AG20443 (cell line): ENCODE measurements at places on chromosomes 3 and 15.
A peak's percentile ranks its signal among the peaks of the same experiment; 100 is the strongest.

GRCh38 chr3:134824791-134825190, 29.7 kb downstream of the EPHB1 start:
- DNase-seq: no peak

DNA sequence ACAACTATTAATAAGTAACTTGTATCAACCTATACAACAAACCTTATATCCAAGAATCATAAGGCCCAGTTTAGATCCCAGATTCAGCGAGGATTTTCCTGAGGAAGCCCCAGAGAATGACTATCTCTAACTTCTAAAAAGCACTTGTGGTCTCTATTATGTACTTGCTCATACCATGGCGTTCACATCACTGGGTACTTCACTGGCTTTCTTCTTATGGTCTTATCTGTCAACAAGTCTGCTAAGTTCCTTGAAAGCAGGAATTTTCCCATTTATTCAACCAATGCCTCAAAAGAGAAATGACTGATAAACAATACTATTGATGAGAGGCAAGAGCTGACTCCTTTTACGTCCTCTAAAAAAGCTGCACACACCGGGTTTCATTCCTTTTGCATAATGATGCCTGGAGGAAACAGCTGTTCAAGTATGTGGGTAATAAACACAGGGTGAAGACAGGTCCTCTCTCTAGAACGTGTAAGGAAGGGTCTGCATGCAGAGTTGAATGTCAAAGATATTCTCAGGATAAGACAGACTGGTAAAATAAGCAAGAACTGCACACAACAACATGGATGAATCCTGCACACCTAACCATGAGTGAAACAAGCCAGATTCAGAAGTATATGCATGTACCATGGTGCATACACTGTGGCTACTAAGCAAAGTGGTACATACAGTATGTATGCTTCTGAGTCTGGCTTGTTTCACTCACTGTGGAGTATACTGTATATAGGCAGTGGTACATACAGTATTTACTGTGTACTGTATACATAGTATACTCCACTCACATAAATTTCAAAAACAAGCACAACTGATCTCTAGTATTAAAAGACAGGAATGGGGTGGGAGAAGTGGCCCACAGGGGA, 408.7 kb downstream of the SHQ1 start:
- DNase-seq: no peak

DNA sequence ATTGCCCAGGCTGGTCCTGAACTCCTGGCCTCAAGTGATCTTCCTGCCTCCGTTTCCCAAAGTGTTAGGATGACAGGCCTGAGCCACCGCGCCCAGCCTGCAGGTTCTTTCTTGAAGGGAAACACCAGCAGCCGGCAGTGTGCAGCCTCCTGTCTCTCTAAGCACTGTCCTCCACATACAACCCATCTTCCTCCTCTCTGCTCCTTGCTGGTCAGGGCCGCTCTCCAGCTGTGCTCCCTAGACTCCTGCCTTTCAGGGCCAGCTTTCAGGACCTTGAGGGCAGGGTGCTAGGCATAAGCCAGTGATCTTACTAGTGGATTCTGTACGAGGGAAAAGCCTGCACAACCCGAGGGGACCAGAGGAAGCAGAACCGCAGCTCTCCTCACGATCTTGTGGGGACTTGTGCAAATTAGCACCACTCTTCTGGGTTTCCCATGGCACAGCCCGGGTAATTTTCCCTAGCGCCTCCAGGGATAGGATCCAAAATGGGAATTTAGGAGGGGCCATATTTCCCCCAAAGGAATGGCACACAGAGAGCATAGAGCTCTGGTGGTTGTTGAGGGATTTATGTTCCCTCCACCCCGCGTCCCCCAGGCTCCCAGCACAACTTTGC, 18.2 kb upstream of the CORO2B start:
- DNase-seq: no peak

- no peak for DNase-seq
These were observed 11.9 kb downstream of the TOMM70 start for GRCh38 chr3:100389025-100389424.

GRCh38 chr3:196555295-196555694, 13.1 kb downstream of the WDR53 start:
- DNase-seq: no peak

DNA sequence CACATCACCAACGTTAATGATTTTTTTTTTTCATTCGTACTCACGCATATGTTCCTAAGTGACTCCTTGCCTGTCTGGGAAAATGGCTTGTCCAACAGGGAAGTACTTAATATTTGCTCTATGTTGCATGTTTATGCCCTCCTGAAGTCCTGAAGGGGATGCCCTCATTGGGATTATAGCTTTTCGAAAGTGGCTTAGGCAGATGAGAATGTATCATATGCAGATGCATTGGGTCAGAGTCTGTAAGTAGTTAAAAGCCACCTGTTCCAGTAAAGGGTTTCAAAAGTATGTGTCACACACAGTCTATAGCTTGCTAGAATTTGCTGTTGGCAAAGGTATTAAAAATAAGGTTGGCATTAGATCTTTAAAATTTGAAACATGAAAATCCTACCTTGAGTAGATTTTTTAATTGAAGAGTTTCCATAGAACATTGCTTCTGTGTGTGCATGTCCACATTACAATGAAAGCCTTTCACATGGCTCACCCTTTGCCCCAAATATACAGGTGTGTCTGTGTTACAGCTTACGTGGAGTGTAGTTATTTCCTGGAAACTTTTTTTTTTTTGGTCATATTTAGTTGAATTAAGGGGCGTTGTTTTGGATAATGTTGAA, 2.1 kb downstream of the ABHD17C start:
- no peak for DNase-seq

DNA sequence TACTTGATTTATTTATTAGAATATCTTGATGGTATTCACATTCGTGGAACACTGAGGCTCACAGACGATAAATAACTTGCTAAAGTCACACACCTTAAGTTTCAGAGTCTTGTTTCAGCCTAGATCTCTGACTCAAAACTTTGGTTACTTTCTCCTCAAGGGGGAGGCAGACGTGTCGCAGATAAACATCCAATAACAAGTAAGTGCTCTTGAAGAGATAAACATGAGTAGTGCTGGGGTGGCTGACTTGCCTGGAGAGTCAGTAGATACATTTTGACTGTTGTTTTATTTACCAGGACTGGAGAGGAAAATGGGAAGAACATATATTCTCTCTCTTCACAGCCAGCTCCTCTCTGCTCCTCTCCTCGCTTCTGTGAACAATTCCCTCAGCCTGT, 31.3 kb downstream of the FBXO45 start:
- no peak for DNase-seq

GRCh38 chr3:161070980-161071663, 34.0 kb downstream of the B3GALNT1 start:
- DNase-seq: no peak

DNA sequence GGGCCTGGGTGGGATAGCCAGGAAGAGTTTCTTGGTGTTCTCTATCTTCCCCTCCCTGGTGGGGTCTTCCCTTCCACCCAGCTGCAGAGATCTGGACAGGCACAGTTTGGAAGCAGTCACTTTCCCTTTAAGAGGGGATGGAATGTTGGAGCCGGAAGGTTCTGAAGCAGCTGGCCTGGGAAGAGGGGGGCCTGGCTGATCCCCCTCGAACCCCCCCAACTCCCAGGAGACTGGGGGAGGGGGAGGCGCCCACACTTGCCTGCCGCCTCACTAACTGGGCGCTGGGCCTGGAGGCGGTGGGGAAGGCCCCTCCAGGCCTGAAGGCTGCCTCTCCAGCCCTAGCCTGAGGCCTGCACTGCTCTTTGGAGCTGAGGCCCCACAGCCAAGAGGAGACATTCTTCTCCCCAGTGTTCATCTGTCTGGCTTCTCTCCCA, 1.4 kb downstream of the DVL3 start:
- peak; percentile 66 for DNase-seq

DNA sequence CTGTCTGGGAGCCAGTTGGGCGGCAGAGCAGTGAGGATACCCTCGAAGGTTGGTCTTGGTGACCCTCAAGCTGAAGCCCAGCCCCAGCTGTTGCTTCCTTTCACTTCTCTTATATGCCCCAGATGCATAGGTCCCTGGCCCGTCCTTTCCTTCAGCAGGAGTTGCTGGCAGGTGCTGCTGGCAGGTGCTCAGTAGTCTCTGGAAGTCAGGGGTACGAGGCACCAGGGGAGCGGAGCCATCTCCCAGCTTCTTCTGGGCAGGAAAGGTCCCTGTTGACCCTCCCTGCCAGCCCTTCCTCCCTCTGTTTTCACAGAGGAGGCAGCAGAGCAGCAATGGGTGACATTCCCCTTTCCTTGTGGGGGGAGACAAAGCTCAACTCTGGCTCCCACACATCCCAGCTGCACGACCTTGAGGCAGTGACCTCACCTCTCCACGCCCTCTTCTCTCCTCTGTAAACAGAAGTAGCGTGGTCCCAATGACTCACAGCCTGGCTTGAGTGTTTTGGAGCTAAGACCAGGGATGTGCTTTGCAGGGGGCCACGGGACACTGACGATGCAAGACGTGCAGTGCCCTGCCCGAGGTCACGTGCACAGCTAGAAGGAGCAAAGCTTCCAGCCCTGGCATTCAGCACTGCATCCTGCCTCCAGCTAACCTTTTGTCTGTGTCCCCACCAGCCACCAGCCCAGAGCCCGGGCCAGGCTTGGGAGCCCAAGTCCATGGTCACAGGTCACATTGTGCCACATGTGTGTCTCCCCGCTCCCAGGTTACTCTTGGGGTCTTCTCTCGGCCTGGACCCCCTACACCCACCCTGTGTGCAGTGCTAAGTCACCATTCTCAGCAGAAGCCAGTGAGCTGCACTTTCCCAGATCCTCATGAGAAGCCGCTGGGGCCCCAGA, 49.7 kb downstream of the SLC6A6 start:
- peak; percentile 84 for DNase-seq

DNA sequence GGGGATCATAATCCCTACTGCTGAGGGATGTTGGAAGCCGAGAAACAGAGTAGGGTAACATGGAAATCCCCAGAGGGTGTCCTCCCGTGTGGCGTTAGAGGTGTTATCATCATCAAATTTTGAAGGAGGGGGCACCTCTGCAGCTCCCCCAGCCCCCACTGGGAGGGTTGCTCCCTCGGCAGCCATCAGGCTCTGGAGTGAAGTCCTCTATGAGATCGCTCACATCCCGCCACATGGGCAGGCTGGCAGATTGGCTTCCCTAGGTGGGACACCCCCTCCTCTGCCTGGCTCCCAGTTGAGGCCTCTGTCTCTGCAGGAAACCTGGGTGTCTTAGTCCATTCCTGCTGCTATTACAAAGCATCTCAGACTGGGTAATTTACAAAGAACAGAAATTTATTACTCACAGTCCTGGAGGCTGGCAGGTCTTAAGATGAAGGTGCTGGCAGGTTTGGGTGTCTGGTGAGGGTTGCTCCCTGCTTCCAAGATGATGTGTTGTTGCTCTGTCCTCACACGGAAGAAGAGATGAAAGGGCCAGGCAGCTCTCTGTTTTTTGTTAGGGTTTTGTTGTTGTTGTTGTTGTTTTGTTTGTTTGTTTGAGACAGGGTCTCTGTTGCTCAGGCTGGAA, 120.5 kb downstream of the NUP210 start:
- DNase-seq: no peak

GRCh38 chr3:33746416-33747116, 28.5 kb upstream of the CLASP2 start:
- DNase-seq: no peak

DNA sequence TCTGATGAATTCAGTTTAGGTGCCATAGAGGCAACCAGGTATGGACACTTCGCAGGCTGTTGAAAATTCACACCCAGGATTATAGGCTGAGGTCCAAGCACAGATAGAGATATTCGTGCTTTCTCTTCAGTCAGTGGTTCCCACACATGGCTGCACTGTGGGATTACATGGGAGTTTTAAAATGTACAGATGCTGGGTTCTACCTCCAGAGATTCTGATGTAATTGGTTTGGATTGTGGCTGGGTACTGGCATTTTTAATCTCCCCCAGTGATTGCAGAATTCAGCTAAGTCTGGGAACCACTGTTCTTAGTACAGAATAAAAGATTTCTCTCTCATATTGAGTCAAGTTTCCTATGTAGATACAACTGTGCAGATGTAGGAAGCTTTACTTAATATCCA, 91.6 kb downstream of the FOXB1 start:
- DNase-seq: peak; percentile 26

- no peak for DNase-seq
These were observed 48.6 kb upstream of the MAGEF1 start for GRCh38 chr3:184760337-184761074.

DNA sequence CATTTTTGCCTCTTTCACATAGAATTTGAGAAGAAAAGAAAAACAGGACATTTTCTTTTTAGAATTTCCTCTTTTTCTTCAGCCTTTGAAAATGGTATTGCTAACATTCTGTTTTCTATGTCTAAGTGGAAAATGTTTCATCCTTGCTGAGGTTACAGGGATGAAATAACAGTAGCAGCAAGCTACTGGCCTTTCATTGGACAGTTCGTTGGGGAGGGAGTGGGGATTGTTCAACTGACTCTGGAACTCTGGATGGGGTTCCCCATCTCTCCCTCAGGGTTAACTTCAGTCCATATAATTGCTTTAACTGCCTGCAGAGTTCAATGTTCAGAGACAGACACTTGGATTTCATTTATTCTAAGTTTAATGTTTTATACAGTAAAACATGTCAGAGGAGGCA, 346.0 kb downstream of the NLGN1 start:
- DNase-seq: no peak

- DNase-seq: no peak
These were observed 99.1 kb downstream of the SSR3 start for GRCh38 chr3:156455839-156456238.

- peak; percentile 49 for DNase-seq
These were observed 202.2 kb upstream of the BHLHE40 start for GRCh38 chr3:4776980-4777581.

DNA sequence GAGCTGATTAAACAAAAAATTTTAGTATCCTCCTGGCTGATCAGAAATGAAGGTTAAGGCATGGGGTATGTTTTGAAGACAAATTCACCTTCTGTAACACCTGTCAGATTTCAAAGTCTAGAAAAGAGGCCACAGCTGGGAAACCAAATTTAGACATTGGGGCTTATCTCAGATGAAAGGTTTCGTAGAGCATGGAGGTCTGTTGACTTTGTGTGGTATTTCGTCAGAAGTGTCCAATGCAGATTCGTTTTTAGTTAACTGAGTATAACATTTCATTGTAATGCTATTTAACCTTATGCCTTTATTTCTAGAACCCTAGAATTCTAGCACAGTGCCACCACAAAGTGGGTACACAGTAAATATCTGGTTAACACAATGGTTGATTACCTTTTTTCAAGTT, 61.7 kb downstream of the FNDC3B start:
- DNase-seq: no peak

DNA sequence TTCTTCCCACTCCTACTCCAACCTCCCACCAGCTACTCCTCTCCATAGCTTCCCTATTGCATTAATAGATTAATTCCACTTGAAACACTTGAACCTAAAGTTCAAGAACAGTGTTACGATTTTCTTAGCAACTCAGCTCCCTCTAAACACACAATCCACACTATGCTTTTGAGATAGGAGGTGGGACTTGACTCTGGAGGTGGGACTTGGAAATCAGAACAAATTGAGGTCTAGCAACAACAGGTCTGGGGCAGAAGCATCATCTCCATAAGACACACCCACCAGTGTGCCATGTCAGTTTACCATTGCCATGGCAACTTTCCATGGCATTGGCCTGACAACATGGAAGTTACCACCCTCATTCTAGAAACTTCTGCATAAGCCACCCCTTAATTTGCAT, 336.5 kb upstream of the ALCAM start:
- no peak for DNase-seq
